ENCODE measurements at places on chromosomes 16 and 17. TPM values are rescaled to one million over a fixed set of nuclear protein-coding genes. Genes with fewer than 3 reads are reported as not detected.

- H3K4me3 ChIP-seq = peak overlapping the region; percentile 95
- H3K27me3 ChIP-seq = peaks cover 65% of the 10 kb centered on the region
- no peak for DNase-seq
- peaks cover 11% of the 10 kb centered on the region for H3K4me1 ChIP-seq
- peaks cover 4% of the 10 kb centered on the region for H3K36me3 ChIP-seq
- peak overlapping the region; percentile 77 for H3K27ac ChIP-seq
Measured at GRCh38 chr16:73057291-73058210, 9.6 kb upstream of the ZFHX3 start.

DNA sequence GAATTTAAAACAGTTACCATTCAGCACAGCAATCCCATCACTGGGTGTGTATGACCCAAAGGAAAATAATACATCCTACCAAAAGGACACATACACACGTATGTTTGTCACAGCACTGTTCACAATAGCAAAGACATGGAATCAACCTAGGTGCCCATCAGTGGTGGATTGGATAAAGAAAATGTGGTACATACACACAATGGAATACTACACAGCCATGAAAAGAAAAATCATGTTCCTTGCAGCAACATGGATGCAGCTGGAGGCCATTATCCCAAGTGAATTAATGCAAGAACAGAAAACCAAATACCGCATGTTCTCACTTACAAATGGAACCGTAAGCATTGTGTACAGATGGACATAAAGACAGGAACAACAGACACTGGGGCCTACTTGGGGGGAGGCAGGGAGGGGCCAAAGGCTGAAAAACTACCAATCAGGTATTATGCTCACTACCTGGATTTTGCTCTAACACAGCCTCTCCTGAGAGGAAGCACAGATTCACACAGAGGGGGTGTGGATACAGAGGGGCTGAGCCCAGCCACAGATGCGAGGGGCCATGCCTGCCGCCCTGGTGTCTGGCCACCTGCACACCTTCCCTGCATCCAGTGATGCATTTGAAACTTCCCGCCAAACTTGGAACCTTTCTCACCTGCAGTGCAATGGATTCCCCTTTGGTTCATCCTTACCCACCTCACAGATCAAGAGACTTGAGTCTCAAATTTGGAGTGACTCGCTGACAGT is 55.9 kb downstream of the USP22 start:
- H3K4me1 ChIP-seq = no peaks in the 10 kb centered on the region
- H3K4me3 ChIP-seq = no peak overlapping the region
- H3K36me3 ChIP-seq = no peaks in the 10 kb centered on the region
- no peaks in the 10 kb centered on the region for H3K27me3 ChIP-seq
- DNase-seq = no peak
- no peak overlapping the region for H3K27ac ChIP-seq

DNA sequence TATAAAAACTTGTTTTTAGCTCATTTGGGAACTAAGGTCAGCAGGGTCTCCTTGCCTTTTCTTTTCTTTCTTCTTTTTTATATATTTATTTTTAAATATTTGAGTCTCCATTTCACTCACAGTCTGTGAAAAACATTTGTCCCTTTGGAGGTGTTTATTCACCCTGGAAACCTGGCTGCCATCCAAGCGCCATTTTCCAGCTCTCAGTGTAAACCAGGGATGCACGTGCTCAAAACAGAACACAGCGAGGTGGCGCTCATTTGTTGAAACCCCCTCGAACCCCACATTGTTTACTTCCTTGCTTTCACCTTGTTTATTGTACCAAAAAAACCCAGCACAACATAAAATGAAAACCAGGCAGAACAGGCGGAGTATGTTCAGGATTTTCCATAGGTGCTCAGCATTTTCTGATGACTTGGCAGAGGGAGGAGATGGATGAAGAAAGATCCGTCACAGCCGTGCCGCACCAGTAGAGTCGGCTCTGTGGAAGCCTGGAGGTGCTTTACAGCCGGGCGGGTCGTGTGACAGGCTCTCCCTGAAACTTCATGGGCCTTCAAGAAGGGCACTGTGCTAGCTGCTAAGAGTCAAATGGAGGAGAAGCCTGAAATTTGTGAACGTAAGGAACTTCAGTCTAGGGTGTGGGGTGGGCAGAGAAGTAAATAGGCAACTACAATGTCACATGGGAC is 284.4 kb downstream of the FOXL1 start:
- no peak overlapping the region for H3K27ac ChIP-seq
- no peaks in the 10 kb centered on the region for H3K27me3 ChIP-seq
- H3K4me3 ChIP-seq = no peak overlapping the region
- no peaks in the 10 kb centered on the region for H3K4me1 ChIP-seq
- DNase-seq = no peak

DNA sequence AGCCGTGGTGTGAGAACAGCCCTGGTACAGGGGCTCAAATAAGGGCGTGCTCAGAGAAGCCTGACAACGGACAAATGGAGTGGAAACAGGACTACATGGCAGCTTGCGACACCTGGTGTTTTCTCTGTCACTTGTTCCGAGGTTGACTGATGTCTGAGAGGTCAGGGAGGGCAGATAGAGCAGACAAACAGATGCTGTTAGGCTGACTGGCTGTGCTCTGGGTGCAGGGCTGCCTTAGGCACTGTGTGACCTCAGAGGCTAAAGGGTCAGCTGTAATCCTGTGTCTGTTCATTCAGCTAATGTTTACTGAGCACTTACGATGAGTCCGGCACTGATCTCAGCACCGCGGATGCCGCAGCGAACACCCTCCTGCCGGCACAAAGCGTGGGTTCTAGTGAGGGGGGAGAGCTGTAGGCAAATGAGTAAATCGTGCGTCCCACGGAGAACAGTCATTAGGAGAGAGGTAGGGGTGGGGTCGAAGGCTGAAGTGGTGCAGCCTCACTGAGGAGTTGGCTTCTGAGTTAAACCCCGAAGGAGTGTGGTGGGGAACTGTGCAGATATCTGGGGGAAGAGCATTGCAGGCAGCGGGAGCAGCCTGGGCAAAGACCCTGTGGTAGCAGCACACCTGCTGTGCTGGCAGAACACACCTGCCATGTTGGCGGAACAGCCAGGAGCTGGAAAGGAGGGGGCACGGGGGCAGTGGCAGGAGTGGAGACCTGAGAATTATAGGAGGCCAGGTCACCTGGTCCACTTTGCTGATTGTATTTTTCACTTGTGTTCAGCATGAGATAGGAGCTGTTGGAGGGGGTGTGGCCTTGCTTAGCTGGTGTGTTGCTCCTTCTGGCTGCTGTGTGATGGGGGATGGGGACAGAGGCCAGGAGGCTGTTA is 35.0 kb downstream of the GPT2 start:
- no peaks in the 10 kb centered on the region for H3K27me3 ChIP-seq
- H3K36me3 ChIP-seq = peaks cover 11% of the 10 kb centered on the region
- peak overlapping the region; percentile 6 for H3K4me3 ChIP-seq

GRCh38 chr16:84278968-84279367 is 15.7 kb upstream of the WFDC1 start:
- no peaks in the 10 kb centered on the region for H3K4me1 ChIP-seq
- H3K4me3 ChIP-seq = no peak overlapping the region
- H3K27me3 ChIP-seq = peaks cover 8% of the 10 kb centered on the region
- H3K36me3 ChIP-seq = no peaks in the 10 kb centered on the region
- no peak for DNase-seq
- H3K27ac ChIP-seq = no peak overlapping the region

- peaks cover 81% of the 10 kb centered on the region for H3K4me1 ChIP-seq
- peak; percentile 70 for DNase-seq
- peak overlapping the region; percentile 74 for H3K27ac ChIP-seq
- no peaks in the 10 kb centered on the region for H3K27me3 ChIP-seq
Measured at GRCh38 chr16:27230562-27231001, 27.3 kb downstream of the KDM8 start.

GRCh38 chr16:71242036-71242435 is 11.5 kb upstream of the HYDIN start:
- H3K4me3 ChIP-seq = no peak overlapping the region
- H3K27me3 ChIP-seq = no peaks in the 10 kb centered on the region
- H3K36me3 ChIP-seq = no peaks in the 10 kb centered on the region

DNA sequence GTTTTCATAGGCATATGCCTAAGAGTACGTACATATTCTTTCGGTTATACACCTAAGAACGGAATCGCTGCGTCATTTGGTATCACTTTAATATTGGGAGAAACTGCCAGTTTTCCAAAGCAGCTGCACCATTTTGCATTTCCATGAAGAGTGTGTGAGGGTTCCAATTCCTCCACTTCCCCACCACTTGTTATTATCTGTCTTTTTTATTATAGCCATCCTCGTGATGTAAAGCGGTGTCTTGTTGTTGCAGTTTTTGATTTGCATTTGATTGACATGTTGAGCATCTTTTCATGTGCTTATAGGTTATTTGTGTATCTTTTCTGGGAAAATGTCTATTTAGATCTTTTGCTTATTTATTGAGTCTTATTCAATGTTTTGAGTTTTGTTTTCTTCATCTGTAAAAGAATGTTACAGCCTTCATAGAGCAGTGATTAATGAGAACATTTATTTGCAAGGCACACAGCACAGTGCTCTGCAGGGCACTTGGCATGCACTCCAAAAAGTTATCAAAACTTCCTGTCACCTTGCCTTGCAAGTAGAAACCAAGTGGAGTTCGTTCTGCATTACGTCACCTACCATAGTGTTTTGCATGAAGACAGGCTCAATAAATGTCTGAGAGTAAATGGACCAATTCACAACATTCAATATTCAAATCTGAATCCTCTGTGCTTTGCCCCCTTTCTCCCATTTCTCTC is 26.6 kb upstream of the ST6GALNAC1 start:
- peaks cover 54% of the 10 kb centered on the region for H3K4me1 ChIP-seq
- peak overlapping the region; percentile 96 for H3K4me3 ChIP-seq
- H3K27ac ChIP-seq = peak overlapping the region; percentile 83
- H3K36me3 ChIP-seq = no peaks in the 10 kb centered on the region
- H3K27me3 ChIP-seq = no peaks in the 10 kb centered on the region

DNA sequence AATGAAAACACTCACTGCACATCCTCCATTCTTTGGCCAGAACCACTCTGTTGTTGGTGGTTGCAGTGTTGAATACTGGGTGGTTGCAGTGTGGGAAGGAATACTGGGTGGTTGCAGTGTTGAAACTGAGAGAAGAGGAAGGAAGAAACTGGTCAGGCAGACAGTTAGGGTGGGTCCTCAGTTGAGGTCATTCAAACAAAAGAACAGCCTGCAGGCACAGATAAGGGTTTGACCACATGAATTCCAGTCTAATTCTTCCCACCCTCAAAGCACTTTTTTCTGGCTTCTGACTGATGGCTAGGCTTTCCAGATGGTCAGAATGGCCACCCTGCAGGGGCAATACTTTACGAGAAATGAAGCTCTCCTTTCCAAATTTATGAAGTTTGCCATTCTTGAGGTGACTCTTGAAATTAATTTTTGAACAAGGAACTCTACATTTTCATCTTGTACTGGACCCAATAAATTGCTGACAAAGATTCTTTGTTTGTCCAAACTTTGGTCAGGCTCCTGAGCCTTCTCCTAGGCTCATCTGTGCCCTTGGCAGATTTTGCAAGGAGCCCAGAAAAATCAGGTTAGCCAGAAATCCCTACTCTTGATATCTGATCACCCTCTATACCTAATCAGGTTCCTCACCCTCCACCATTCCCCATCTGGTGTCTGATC is 596.6 kb upstream of the CDH5 start:
- no peak overlapping the region for H3K27ac ChIP-seq
- DNase-seq = no peak

DNA sequence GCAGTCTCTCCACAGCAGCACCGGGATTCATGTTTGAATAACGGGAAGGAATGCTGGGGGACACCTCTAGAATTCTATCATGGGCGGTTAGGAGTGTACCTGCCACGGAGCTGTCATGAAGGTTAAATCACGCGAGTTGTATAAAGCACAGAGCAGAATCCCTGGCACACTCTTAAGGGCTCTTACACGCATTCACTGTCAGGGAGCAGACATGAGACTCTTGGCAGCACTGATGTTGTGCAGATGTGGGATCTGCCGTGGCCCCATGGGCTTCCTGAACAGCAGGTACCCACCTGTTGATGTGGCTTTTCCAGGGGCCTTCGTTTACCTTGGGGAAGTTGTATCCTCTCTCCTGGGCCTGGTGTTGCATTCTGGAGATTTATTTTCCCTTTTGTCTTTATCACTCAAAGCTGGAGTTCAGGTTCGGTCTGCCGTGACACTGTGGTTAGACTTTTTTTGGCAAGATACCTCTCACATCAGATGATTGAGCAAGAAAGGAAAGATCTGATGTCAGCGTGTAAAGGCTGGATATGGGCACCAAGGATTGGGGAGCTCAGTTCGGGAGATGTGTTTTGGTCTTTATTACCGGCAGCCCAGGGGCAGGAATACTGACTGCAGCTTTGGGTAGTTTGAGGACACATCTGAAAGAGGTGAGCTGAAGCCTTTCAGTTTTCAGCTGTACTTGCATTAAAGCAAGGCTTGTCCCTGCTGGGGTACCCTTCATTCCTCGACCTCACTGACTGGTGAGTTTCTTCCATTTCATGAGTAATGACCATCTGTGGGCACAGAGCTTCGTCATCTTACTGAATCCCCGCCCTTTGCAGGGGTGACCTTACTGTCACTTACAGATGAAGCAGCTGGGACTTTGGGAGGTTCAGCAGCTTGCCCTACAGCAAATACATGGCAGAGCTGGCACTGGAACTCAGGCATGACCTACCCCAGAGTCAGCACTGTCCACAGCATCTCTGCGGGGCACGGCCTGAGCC is 19.3 kb downstream of the KNOP1 start:
- peak overlapping the region; percentile 48 for H3K4me3 ChIP-seq
- H3K36me3 ChIP-seq = peaks cover 4% of the 10 kb centered on the region

DNA sequence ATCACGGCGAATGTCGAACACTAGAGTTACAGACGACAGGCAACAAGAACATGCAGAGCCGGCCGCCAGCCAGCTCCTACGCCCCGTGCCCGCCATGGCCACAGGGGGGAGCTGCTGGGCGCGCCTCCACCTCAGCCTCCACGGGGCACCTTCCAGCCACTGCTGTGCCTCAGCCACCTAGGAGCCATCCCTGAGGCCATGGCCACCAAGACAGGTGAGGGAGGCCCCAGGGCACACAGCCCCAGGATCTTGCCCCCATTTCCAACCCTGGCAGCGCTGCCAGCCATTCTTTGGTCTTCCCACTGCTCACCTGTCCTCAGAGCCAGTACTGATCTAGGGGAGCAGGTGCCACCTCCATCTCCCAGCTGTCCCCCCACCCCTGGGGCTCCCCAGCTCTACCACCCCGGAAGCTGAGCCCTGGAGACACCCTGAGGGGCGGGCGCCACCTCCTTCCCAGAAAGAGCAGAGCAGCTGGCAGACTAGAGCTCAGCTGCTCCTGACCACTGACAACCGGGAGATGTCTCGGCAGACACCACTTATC is 11.8 kb downstream of the GNPTG start:
- H3K36me3 ChIP-seq = peaks cover 3% of the 10 kb centered on the region
- H3K4me1 ChIP-seq = peaks cover 8% of the 10 kb centered on the region
- H3K27me3 ChIP-seq = no peaks in the 10 kb centered on the region
- peak overlapping the region; percentile 7 for H3K27ac ChIP-seq
- peak; percentile 81 for DNase-seq

DNA sequence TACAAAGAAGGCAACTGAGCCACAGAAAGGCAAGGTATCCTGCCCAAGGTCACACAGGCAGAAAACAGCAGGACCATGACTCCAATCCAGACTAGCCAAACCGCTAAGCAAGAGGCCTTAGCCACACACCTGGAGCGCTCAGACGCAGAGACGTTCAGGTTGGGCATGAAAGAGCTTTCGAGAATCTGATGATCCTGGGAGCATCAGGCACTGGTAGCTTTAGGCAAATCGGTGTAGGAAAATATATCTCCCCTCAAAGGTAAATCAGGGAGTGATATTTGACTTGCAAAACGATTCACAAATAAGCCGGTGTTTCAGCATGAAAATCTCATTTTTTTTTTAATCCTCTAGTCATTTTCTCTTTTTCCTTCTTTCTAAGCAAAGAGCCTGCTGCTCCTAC is 279.0 kb downstream of the MRTFB start:
- peaks cover 6% of the 10 kb centered on the region for H3K4me1 ChIP-seq
- DNase-seq = no peak
- no peaks in the 10 kb centered on the region for H3K36me3 ChIP-seq
- no peak overlapping the region for H3K4me3 ChIP-seq
- no peak overlapping the region for H3K27ac ChIP-seq
- H3K27me3 ChIP-seq = peaks cover 13% of the 10 kb centered on the region

The BHLHA9 gene
- total RNA-seq = not detected

The PIK3R6 gene
- total RNA-seq = 2.6 TPM

The CD300LB gene
- total RNA-seq = not detected

The CANT1 gene
- total RNA-seq = 52.9 TPM
